ENCODE measurements at places on chromosomes 6 and 20.

- DNase-seq, result no peak
Observed at GRCh38 chr20:32240205-32240604, 32.5 kb downstream of the POFUT1 start.

- no peak for DNase-seq
Observed at GRCh38 chr6:24205020-24205492, 79.0 kb downstream of the NRSN1 start.

DNA sequence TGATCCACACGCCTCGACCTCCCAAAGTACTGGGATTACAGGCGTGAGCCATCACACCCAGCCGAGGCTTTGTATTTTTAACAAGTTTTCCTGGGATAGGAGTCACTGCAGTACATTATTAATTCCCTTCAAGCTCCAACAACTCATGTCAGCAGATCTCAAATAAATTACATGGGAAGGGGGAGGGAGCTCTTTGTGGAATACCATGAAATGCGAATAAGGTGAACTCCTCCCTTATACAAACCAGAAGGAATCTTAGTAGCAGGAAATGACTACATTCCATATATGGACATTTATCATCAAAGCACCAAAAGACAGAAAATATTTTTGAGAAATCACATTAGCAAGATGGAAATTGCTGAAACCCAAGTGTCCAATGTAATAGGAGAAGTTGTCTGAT is 2.9 kb downstream of the GSS start:
- DNase-seq, result no peak

- no peak for DNase-seq
Observed at GRCh38 chr6:137224799-137225198, 5.6 kb upstream of the IFNGR1 start.

- no peak for DNase-seq
Observed at GRCh38 chr6:17475606-17476244, 82.3 kb downstream of the CAP2 start.

DNA sequence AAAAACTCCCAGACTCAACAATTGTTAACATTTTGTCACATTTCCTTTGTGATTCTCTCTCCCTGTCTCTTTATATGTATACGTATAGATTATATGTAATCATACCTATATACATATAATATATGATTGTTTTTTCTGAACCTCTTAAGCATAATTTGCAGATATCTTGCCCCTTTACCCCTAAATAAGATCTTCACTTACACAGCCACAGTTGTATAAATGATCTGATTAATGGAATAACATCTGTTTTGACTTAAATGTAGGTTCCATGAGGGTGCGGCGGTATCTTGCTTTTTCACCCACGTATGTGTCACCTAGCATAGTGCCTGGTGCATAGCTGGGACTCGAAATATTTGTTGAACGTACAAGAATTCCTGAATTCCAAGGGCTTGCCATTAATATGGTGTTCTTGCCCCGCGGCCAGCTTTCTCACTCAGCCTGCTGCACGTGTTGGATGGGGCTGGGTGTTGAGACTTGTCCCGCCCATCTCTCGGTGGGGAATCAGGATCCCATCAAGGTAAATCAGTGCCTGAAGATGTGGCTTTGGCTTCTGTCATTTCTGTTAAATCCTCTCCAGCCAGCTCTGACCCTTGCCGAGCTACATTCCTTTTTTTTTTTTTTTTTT is 10.4 kb upstream of the MANBAL start:
- DNase-seq, result no peak

Measured in ureter (tissue), 1 donor.